ENCODE measurements at places on chromosomes 13 and 19.

DNA sequence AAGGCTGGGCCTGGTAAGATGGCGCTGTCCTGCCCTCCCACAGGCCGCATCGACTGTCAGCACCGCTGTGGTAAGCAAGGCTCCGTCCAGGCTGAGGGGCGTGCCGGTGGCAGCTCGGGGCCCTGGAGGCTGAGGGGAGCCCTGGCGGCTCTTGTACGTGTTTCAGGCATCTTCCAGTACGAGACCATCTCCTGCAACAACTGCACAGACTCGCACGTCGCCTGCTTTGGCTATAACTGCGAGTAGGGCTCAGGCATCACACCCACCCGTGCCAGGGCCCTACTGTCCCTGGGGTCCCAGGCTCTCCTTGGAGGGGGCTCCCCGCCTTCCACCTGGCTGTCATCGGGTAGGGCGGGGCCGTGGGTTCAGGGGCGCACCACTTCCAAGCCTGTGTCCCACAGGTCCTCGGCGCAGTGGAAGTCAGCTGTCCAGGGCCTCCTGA is 1.2 kb downstream of the IZUMO4 start:
- DNase-seq = no peak

DNA sequence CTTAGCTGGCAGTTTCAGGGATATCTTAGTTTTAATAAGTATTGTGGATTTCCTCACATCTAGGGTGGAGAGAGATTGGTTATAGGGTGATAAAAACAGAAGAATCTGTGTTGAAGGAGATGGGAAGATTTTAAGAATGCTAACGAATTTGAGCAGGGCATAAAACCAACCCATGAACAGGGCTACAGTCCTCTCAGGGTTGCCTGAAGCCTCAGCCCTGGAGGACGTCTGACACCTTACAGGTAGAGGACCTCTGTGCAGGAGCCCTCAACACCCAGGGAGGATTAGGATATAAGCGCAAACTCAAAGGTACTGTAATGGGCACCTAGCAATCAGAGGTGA is 461 bp upstream of the WASF3 start:
- no peak for DNase-seq

DNA sequence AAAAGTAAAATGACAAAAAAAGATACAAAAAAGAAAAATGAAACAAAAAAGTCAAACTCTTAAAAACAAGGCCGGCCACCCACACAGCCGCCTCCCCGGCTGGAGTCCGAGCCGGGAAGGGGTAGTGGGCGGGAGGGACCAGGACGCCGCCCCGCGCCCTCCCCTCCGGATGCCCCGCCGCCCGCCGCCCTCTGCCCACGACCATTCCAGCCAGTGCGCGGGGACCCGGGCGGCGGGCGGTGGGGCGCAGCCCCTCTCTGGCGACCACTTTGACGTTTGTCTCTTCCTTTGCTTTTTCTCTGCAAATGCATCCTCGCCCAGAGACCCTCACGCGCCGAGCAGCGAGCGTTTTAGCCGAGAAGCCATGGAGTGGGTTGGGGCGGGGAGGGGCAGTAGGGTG is 28.6 kb downstream of the ZBTB7A start:
- no peak for DNase-seq

- no peak for DNase-seq
These were observed 29.0 kb downstream of the RANBP3 start for GRCh38 chr19:5948752-5949564.

- DNase-seq = peak; percentile 25
These were observed 55.2 kb downstream of the ELF1 start for GRCh38 chr13:40963927-40964326.

All from fibroblast of upper back skin (primary cell).